NCI-H1694 (cell line): ENCODE measurements at places on chromosomes 7 and 10.

DNA sequence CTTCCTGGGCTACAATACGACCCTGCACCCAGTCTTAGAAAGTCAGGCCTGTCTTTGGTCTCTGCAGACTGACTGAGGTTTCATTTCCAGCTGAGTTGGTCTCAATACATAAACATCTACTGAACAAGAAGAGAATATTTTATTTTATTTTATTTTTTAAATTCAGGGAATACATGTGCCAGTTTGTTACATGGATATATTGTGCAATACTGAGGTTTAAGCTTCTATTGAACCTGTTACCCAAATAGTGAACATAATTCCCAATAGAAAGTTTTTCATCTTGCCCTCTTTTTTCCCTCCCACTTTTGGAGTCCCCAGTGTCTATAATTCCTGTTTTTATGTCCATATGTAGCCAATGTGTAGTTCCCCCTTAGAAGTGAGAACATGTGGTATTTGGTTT is 10.7 kb downstream of the FZD8 start:
- no peak for DNase-seq

GRCh38 chr7:153185936-153186335 is 426.4 kb downstream of the ACTR3B start:
- no peak for DNase-seq

- no peak for DNase-seq
These were observed 9.3 kb downstream of the KCNH2 start for GRCh38 chr7:150968734-150969372.

GRCh38 chr7:155258226-155258560 is 39.5 kb upstream of the INSIG1 start:
- DNase-seq = no peak

DNA sequence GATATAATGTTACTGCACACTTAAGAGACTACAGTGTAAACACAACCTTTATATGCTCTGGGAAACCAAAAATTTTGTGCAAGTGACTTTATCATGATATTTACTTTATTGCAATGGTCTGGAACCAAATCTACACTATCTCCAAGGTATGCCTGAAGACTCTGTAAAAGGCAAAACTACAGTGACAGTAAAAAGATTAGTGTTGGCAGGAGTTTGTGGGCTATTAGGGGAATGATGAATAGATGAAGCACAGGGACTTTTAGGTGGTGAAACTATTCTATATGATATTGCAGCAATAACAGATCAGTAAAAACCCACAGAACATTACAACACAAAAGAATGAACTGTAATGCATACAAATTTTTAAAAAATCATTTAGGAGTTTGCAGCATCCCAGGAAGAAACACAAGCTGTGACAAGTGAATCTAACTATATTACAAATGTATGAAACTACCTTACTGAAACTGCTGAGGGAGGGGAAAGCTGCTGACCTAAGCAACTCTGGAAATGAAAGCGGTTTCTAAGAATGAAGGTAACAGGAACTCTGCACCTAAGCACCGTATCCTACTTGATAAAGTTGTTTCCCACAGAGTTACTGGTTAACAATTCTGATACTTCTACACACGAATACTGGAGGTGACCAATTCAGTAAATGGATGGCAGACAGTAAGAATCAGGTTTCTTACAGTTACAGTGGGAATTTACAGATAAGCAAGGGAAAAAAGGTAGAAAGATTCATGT is 82.6 kb downstream of the ATE1 start:
- no peak for DNase-seq

GRCh38 chr7:55426676-55427075 is 61.5 kb downstream of the LANCL2 start:
- no peak for DNase-seq

GRCh38 chr7:34747867-34748727 is 90.1 kb downstream of the NPSR1 start:
- DNase-seq = peak; percentile 92

DNA sequence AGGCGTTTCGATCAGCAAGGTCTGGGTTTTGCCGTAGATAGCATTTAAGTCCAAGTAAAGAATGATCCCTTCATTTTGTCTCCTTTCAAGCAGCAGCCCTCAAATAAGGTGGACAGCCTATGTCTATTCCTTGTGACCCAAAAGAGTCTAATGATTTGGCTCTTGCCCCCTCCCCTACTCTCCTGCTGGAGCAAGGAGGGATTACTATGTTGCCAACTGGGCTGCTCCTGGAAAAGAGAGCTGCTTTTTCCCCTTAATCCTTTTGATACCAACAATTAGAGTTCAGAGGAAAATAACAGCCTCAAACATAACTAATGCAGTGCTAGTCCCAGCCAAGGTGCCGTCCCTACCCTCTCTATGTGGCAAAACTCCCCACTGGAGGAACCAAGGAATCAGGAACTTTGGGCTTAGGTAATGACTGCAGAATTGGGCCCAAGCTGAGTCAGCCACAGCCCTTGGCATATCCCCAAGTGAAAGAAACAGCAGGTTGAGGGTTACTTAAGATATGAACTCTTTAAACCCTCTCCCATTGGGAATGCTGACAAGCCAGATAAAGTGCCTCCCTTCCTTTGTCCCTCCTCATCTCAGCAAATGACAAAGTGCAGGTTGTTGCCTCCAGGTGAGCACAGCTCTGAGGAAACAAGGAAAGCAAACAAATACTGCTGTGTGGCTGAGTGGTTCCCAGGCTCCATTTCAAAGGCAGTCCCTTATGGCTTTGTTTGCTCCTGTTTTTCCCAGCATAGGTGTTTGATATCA is 643.7 kb downstream of the INHBA start:
- DNase-seq = no peak

DNA sequence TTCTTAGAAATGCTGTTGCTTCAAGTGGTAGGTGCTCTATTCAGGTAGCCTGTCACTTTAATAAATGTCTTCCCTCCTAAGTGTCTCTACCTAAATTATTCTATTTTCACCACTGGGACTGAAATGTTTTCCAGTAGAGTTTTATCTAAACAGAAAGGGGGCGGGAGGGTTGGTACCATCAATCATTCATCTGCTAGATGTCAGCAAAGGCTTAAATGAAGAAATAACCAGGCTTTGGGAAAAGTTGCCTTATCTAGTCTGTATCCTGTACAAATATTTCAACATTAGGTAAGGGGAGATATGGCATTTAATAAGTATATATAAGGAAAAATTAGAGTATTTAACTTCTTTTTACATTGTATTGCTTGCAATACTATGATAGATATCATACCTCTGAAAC is 51.8 kb downstream of the VTI1A start:
- DNase-seq = no peak

- no peak for DNase-seq
These were observed 276.9 kb upstream of the NEBL start for GRCh38 chr10:21173802-21174714.

- no peak for DNase-seq
These were observed 21.2 kb downstream of the ZMIZ2 start for GRCh38 chr7:44769776-44770294.

GRCh38 chr10:50426485-50426884 is 175.2 kb upstream of the ASAH2 start:
- DNase-seq = no peak
